Activated naive CD4-positive, alpha-beta T cell treated with anti-CD3 and anti-CD28 coated beads for 36 hours (primary cell): ENCODE measurements at places on chromosomes 2 and 18. TPM values are rescaled to one million over a fixed set of nuclear protein-coding genes. Genes with fewer than 3 reads are reported as not detected.

- DNase-seq = no peak
These were observed 1131.3 kb downstream of the DPP10 start for GRCh38 chr2:115573756-115574155.

GRCh38 chr2:183038341-183039300, at the start of gene NCKAP1:
Gene NCKAP1, minus strand, starts transcription at chr2:183038457. Its CDS starts 358 bp downstream, at chr2:183038099.
- DNase-seq = peak; percentile 87

GRCh38 chr18:41905786-41906527, 49.1 kb upstream of the PIK3C3 start:
- DNase-seq = no peak

TMEM247 gene
- total RNA-seq = not detected

PLGLB1 gene
- 0.37 TPM for total RNA-seq

DNA sequence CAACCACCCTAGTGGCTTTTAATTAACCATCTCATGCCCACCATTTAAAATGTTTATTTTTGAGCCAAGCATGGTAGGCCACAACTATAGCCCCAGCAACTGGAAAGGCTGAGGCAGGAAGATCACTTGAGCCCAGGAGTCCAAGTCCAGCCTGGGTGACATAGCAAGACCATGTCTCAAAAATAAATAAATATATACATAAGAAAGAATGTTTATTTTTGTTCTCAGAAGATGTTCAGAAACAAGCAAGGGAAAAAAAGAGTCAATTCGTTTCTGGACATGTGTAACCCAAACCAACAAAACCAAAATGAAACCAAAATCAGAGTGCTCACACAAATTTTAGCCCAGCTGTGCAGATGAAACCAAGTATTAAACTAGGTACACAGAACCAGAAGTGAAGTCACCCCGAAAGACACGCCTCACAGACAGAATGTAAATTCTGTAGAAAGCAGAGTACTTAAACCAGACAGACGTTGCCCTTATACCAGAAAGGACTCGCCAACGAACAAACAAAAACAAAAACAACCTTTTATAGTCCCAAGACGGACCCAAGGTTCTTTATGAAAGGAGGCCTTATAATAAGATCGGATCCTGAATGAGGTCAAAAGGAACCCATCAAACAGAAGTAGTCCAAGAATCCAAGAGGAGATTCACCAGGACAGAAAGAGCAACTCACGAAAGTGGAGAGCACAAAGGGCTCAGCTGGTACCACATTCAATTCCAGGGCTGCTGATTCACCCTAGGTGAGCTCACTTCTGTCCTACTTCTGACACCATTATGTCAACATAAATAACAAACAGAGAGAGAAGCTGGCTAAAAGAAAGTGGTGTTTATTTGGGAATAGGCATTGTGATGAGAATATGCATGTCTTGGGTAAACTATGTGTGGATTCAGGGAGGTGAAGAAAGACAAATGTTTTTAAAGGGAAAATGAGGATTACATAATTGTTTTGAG, 31.8 kb upstream of the MTCL1 start:
- DNase-seq = no peak

NAT8 gene
- total RNA-seq = not detected

VSNL1 gene
- not detected for total RNA-seq

- no peak for DNase-seq
These were observed 4.8 kb downstream of the RESP18 start for GRCh38 chr2:219327719-219328118.

AQP12A gene
- not detected for total RNA-seq
